HCT116 (cell line): ENCODE measurements at places on chromosomes 11 and 22.

DNA sequence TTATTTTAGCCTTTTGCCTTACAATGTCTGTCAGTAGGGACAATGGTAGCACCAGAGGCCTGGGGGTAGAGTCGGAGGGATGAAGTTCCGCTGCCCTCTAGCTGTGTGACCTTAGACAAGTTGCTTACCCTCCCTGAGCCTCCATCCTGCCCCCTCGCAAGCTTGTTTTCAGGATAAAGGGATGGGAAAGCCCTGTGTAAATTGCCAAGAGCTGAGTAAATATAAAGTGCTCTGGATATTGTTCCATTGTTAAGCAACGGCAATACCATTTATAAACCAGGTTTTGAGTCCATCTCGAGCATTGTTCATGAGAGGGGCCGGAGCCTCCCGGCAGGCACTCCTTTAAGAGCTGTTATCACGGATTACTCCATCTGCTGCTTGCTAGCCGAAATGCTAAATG lies 72.9 kb downstream of the ZBTB16 start:
- H3K4me3 ChIP-seq: no peak overlapping the region
- DNase-seq: no peak
- no peaks in the 10 kb centered on the region for H3K4me1 ChIP-seq

DNA sequence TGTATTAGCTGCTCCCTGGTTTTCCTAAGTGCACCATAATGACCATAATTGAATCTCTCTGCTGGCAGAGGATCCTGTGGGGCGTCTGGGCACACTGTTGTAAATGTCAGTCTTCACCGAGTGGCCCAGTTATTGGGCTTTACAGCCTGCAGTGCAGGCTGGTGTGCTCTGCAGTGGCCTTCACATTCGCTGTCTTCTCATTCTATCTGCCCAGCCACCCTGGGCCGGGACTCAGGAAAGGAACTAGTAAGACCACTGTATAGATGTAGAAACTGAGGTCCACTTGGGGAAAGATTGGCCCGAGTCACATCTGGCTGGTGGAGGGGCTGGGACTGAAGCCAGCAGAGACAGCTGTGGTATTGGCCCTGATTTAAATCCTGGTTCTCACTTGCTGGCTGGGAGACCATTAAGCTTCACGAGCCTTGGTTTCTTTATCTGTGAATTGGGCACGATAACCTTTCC lies 49.3 kb downstream of the TSPAN18 start:
- DNase-seq: no peak
- H3K27me3 ChIP-seq: no peaks in the 10 kb centered on the region
- no peak overlapping the region for H3K4me3 ChIP-seq
- H3K27ac ChIP-seq: no peak overlapping the region

DNA sequence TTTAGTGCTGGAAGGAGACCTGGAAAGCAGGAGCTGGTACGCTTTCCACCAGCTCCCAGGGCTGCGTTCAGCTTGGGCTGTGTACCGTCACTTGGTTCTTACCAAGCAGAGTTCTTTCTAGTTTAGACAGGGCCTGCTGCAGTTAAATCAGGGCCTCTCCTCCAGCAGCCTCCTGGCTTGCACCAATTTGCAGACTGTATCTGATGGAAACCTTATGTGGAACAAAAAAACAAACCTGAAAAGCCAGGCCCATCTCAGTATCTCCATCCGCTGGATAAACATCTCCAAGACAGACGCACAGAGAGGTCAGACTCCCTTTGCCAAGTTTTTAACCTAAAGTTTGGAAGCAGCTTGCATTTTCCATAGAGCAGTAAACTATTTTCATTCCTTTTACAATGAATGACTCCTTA lies 288.6 kb upstream of the SORL1-AS1 start:
- H3K4me3 ChIP-seq: no peak overlapping the region
- no peak for DNase-seq
- no peak overlapping the region for H3K27ac ChIP-seq
- H3K36me3 ChIP-seq: no peaks in the 10 kb centered on the region
- H3K4me1 ChIP-seq: no peaks in the 10 kb centered on the region

DNA sequence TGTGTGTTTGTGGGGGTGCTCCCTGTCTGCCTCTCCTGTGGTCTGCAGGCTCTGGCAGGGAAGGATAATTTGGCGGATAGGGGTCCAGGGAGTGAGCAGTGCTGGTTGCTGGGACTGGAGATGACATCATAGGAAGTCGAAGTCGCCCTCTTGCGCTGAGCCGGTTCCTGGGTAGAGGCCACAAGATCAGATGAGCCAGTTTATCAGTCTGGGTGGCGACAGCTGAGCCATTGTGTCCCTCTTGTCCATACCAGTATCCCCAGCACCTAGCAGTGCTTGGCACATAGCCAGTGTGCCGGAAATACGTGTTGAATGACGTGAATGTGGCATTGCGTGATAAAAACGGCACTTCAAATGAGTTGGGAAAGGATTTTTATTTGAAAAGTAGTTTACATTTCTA lies 9.8 kb downstream of the APOL5 start:
- no peaks in the 10 kb centered on the region for H3K36me3 ChIP-seq
- H3K4me3 ChIP-seq: no peak overlapping the region
- H3K27me3 ChIP-seq: no peaks in the 10 kb centered on the region
- DNase-seq: no peak
- no peaks in the 10 kb centered on the region for H3K4me1 ChIP-seq

GRCh38 chr11:67632175-67632981 lies 2.6 kb upstream of the NUDT8 start:
- H3K36me3 ChIP-seq: no peaks in the 10 kb centered on the region
- DNase-seq: no peak
- H3K27ac ChIP-seq: no peak overlapping the region
- H3K4me3 ChIP-seq: no peak overlapping the region
- peaks cover 5% of the 10 kb centered on the region; the same call in 1 of the 2 replicates for H3K4me1 ChIP-seq
